ENCODE measurements at places on chromosomes 2 and 18.

DNA sequence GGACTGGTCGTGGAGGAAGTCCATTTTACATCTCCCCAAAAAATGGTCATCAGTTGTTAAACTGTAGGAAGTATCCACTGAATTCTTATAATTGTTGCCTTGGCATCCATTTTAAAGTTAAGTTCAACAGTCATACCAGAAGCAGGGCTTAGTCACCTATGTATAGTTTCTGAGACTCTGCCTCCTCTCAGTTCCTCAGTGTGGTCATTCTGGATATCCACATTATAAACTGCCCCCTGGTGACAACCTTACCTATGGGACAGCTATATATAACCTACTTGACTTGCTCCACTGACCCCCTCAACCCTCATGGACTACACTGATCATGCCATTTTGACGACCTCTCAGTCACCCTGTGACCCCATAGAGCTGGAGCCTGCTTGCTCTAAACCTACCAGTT is 617.0 kb downstream of the LRP1B start:
- DNase-seq = no peak

DNA sequence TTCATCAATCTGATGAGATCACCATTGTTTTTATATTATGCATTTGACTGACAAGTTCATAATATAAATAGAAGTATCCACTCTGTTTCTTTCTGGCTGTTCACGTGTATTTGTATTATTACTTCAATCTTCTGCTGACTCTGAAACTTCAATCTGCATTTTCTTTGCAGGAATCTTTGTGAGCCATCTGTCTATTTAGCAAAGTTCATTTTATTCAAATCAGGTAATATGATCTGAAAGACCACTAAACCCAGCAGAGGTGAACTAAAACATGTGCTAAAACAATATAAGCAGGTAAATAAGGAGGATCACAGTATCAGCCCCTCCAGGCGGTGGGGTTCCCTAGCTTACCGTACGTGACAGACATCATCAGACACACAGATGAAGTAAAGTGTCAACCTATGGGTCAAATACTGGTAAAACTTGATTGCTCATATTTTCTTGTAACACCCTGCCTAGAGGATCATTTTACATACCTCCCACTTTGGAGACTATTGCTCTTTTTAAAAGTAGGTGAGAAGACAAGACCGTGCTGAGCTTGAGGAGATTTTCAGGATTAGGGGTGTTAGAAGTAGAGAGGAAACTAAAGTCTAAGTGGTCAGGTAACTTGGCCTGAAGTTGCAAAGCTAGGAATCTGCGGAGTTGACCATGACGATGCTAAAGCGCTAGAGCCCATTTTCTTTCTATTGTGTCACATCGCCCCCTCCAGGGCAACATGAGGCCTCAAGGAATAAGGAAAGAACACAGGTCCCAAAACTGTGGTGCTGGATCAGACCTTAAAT is 9.0 kb downstream of the DTNB start:
- no peak for DNase-seq

GRCh38 chr2:151260573-151261230 is 961 bp downstream of the RBM43 start:
- DNase-seq = no peak

- no peak for DNase-seq
Measured at GRCh38 chr2:187586011-187586641, 31.9 kb upstream of the TFPI start.

DNA sequence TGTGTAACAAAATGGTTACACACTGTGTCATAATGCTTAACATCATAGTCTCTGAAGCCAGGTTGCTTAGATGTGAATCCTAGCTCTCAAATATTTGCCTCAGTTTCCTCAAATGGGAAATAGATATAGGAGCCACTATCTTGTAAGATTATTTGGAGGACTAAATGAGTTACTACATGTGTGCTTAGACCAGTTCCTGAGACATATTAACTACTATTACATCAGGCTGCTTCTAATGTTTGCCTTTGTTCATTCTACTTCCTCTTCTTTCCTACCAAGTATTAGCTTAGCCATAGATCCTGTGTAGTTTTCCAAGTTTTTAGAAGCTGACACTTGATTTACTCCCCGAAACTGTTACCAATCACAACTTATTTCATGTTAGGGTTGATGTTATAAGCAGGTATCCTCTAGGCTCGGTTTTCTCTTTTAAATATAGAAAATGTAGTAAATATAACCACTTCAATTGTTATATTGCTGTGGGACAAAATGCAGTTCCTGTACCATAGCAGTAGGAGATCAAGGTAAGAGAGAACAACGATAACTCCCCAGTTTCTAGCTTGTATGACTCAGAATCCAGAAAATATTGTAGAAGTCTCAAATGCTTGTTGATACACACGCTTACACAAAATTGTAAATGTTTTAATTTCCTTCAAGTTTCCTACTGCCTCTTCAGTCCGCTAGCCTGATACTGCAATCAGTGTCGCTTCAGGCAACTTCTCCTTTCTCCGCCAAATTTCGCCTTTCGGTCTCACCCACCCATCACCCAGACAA is 751 bp upstream of the DNAJC10 start:
- DNase-seq = no peak

- no peak for DNase-seq
Measured at GRCh38 chr2:193088026-193088425, 893.3 kb upstream of the TMEFF2 start.

DNA sequence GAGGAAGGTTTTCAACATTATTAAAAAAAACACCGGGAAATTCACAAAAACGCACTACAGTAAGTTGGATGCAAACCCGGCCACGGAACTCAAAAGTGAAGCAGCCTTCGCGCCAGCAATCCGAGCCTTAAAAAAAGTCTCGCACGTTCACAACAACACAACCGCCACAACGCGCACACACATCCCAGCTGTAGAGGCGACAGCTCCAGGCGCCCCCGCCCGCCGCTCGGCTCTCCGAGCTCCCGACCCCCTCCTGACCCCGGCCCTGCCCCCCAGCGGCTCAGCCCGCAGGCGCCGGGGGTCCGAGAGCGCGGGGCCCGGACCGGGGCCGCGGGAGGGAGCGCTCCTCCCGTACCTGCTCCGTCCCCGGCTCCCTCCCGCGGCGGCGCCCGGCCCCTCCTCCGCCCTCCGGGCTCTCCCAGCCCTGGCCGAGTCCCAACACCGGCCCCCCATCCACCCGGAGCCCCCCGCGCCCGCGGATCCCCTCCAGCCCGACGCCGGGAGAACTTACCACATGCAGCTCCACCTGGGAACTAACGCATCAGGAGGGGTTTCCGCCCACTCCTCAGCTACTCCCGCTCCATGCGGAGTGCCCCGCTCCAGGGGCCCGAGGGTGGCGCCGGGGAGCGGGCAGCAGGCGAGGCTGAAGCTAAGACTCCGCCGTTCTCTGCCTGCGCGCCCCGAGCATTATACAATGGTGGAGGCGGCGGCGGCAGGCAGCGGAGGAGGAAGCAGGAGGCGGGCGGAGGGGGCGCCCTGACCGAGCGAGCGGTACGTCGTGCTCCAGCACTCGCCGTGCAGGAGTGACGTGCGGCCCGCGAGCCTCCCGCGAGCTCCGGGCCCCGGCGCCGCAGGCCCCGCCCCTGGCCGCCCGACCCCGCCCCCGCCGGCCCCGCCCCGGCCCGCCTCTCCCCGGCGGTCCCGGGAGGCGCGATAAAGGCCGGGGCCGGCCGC is at the start of gene SERTAD2:
SERTAD2 (minus strand) TSS at position 805 of the 954 bp plus-strand sequence. CDS start 17,042 bp downstream, outside the sequence.
- peak; percentile 18 for DNase-seq

DNA sequence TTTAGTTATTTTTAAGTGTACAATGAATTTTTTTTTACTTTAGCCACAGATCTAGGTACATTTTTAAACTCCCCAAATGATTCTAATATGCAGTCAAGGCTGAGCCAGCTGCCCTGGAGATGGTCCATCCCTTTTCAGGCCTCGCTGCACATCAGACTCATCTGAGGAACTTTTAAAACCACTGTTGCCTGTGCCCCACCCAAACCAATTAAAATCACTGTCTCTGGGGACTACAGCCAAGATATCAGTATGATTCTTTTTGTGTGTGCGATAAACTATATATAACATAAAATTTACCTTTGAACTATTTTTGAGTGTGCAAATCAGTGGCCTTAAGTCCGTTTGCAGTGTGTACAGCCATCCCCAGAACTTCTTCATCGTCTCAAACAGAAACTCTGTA is 9.1 kb upstream of the MALT1 start:
- no peak for DNase-seq

- no peak for DNase-seq
Measured at GRCh38 chr2:224669449-224669848, 46.7 kb downstream of the CCDC195 start.

- DNase-seq = no peak
Measured at GRCh38 chr2:228853151-228853550, 417.9 kb downstream of the PID1 start.

GRCh38 chr2:73406996-73407395 is 21.4 kb downstream of the ALMS1 start:
- DNase-seq = no peak

DNA sequence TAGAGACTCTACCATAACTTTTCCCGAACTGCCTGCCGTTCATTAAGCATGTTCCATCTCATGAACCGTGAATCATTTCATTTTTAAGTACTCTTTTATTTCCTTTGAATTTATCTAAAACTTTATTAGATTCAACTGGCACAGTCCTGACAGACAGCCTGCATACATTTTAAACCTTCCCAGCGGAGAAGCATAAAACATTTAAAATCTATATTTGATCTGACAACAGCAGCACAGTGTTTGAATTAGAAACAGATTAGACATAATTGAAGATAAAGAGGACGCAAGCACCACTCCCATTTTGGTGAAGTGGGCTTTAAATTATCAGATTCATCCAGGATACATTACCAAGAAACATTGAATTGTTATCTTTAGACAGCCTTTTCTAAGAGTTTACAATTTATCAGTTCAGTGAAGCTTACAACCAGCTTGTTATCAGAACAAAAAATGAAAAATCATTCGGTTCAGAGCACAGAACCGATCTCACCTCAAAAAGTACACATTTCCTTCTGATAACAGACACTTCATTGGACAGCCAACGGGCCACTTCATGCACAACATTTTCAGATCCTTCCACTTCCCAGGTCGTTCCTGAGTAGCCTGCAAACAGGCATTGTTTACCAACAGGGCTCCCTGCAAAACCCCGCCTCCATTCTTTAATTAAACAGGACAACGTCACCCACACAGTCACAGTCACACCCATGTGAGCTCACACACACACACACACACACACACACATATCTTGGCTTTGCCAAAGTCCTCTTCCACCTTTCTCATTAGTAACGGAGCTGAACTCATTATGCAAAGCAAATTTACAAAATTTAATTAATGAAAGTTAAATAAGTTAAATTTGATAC is 171.2 kb downstream of the SP3 start:
- DNase-seq = no peak

DNA sequence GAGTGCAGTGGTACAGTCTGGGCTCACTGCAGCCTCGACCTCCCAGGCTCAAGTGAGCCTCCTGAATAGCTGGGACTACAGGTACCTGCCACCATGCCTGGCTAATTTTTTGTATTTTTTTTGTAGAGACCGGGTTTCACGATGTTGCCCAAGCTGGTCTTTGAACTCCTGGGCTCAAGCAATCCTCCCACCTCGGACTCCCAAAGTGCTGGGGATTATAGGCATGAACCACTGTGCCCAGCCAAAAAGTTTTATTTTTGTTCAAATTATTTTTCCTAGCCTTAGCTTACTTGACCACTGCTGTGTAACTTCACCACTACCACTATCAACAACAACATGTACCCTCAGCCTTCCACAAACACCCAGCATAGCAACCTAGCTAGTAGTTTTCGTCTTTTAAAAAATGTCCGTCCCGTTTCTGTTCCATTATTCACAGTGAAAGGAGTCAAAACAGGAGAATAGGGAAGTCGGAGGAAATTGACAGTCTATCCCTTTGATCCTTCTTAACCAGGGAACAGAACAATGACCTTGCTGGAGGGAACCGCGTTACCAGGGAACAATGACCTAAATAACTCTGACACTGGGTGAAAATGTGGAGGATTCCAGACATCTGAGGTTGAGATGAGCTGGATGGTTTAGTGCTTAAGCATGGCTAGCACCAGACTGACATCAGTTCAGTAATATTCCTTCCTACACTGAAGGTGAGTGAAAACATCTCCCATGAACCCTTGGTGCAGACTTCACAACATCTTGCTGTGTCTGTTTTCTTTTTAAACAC is 69.2 kb upstream of the ARL4C start:
- no peak for DNase-seq

GRCh38 chr2:151028691-151029176 is 232.9 kb downstream of the RBM43 start:
- DNase-seq = no peak

- no peak for DNase-seq
Measured at GRCh38 chr2:177332026-177332991, 60.3 kb upstream of the AGPS start.

- no peak for DNase-seq
Measured at GRCh38 chr18:42351455-42351854, 396.4 kb downstream of the PIK3C3 start.

DNA sequence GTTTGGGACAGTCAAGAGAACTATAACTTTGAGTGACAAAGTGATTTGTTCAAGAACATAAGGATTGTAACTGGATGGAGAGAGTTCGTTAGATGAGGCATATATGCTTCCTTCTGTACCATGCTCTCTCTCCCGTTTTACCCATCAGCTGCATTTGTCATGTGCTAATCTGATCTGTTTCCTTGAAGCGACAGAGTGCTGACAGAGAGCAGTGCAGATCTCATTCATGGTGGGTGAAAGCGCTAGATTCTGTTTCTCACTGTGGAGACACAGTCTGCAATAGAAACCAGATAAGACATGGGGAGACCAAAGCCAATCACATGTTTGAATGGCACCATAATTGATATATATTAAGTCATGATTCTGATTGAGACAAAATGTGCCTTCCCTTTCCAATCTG is 456.6 kb upstream of the CELF4 start:
- no peak for DNase-seq

DNA sequence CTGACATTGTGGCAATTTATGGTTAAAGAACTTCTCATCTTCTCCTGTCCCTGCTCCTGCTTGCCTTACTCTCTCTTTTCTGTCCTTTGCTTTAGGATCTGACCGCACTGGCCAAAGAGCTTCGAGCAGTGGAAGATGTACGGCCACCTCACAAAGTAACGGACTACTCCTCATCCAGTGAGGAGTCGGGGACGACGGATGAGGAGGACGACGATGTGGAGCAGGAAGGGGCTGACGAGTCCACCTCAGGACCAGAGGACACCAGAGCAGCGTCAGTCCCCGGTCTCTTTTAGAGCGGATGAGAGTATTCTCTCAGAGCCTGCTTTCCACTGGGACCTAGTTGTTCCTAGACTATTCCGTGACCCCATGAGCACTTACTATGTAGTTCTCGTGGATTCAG is 122.2 kb upstream of the IL1R2 start:
- no peak for DNase-seq
